Fibroblast of villous mesenchyme (primary cell): ENCODE measurements at places on chromosomes 16 and 17. TPM values are rescaled to one million over a fixed set of nuclear protein-coding genes. Genes with fewer than 3 reads are reported as not detected.

Gene CENPX
- total RNA-seq, result 30.7 and 33.2 TPM in 2 replicates

Gene CYTH1
- total RNA-seq, result 16.4 and 19.4 TPM in 2 replicates

Gene SLC9A5
- 1.9 and 2.2 TPM in 2 replicates for total RNA-seq

Gene PPM1E
- under 0.01 TPM in 2 replicates for total RNA-seq

Gene ATAD5
- 3.9 and 4.3 TPM in 2 replicates for total RNA-seq

Gene CIITA
- under 0.01 TPM in 1 of 2 replicates, not detected in the other for total RNA-seq

Gene PRR35
- total RNA-seq, result not detected in 2 replicates
